ENCODE measurements at places on chromosomes 7 and 10. TPM values are rescaled to one million over a fixed set of nuclear protein-coding genes. Genes with fewer than 3 reads are reported as not detected.

Gene MYH16
- total RNA-seq = not detected

- DNase-seq = no peak
Observed at GRCh38 chr10:110686949-110687348, 42.8 kb downstream of the RBM20 start.

DNA sequence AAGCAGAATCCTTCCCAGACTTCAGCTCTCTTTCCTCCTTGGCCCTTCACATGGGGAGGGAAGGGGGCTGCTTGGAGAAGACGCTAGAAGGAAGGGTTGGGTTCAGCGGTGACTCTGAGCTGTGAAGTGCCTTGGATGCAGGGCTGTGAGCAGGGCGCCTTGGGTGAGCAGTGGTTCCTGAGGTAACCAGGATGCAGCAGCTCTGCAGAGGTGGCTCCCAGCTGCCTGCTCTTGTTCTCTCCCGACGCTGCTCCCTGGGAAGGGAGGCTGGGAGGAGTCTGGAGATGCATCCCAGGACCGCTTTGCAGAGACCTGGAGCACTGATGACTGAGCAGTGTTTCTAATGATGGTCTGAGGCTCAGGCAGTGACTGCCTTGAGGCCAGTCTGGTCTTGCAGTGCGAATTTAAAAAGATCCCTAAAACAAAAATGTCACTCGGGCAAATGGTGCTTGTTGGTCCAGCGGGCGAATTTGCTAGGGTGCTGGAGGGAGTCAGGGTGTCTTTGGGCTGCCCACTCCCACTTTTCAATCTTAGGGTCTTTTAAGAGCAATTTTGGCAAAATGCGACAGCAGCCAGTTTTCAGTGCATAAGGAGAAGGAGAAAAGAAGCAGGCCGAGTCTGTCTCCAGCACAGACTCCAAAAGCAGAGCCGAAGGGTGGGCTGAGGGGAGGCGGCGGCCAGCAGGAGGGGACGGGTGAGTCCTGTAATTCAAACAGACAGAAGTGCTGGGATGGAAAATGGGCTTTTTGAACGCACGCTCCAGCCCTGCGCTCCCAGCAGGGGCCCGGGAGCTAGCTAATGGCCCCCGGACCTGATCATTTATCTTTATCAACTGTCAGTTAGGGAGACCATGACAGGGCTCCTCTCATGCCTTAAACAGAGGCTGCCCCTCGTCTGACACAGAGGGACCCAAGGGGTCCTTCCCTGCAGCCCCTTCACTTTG is 191.2 kb upstream of the SHH start:
- DNase-seq = no peak

Gene RARRES2
- total RNA-seq = 17.9 TPM

Gene KIF11
- total RNA-seq = 0.21 TPM

DNA sequence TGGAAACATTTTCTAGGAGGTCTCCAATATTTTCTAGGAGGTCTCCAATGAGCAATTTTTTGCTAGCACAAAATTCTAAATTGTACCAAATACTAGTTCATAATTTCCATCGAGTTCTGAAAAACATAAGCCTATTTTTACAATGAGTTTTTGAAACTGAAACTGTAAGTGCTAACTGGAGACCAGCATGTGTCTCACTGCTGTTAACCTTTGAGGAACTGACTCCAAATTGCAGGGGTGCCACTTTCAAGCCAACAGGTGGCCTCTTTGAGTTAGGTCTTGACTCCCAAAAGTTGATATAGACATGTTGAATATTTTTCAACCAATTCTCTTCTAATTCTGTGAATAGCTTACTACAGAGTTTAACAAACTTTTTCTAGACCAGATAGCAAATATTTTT is 58.8 kb downstream of the CAV1 start:
- no peak for DNase-seq

- no peak for DNase-seq
Observed at GRCh38 chr7:24395512-24395911, 111.5 kb downstream of the NPY start.

DNA sequence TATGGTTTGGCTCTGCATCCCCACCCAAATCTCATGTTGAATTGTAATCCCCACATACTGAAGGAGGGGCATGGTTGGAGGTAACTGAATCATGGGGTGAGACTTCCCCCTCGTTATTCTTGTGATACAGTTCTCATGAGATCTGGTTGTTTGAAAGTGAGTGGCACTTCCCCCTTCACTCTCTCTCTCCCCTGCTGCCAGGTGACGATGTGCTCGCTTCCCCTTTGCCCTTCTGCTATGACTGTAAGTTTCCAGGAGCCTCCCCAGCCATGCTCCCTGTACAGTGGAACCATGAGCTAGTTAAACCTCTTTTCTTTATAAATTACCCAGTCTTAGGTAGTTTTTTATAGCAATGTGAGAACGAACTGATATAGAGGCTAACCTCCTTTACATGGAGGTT is 16.6 kb downstream of the PLPP4 start:
- DNase-seq = no peak

DNA sequence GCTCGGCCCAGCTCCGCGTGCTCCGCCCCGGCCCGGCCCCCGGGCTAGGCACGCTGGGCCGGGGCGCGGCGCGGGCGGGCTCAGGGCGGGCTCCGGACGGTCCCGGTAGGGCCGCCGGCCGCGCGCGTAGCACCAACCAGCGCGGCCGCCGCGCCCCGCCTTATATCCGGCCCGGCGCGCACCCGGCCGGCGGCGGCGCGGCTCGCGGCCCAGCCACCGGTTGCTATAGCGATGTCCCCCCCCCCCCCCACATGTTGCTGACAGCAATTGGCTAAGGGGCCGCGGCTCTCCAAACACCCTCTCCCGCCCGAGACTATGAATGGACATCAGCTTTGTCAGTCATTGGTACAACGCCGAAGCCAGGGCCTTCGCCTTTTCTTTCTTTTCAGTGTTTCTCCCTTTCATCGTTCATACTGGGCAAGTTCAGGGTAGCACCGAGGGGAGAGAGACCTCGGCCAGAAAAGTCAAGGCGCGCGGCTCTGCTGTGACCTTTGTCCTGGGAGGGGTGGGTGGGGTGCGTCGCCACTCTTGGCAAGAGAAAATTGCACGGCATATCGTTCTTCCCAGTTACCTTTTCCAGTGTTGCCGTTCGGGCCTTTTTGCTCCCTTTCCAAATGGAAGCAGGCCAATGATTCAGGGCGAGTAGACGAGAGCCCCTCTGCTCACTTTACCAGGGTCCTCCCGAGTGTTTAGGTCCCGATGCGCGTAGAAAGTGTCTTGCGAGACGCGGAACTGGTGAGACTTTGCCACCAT is 354.2 kb downstream of the DNAJB6 start:
- DNase-seq = peak; percentile 55

- no peak for DNase-seq
Observed at GRCh38 chr10:95648138-95648537, 8.4 kb downstream of the ALDH18A1 start.

- DNase-seq = no peak
Observed at GRCh38 chr7:10643545-10643944, 330.1 kb upstream of the PHF14 start.

Gene SEM1
- 34.3 TPM for total RNA-seq

DNA sequence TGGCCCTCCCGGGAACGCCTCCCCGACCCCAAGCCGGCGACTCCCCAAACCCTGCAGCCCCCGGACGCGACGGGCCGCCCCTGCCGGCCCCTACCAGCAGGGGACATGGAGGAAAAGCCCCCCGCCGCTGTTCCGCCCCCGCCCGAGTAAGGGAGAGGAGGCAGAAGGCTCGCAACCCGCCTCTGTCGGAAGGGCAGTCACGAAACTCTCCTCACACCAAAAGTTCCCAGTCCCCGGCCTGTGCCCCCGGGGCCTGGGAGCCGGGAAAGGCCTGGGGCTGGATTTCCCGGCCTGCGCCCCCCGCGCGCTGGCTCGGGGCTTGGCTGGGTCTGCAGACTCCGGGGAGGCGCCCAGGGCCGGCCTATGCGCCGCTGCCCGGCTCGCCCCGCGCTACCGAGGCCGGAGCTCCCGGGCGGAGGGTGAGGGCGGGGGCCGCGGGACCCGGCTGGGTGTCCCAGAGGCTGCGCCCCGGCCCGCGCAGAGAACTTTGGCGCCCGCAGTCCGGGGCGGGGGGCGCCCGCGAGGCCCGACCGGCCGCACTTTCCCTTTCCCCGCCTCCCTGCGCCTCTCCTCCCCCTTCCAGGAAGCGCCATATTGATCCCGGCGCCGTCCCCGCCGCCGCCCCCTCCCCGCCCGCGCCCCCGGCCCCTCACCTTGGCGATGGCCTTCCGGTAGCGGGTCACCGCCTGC is 728 bp downstream of the PARD3 start:
- peak; percentile 69 for DNase-seq

GRCh38 chr10:75375838-75376237 is 25.7 kb downstream of the ZNF503 start:
- no peak for DNase-seq

DNA sequence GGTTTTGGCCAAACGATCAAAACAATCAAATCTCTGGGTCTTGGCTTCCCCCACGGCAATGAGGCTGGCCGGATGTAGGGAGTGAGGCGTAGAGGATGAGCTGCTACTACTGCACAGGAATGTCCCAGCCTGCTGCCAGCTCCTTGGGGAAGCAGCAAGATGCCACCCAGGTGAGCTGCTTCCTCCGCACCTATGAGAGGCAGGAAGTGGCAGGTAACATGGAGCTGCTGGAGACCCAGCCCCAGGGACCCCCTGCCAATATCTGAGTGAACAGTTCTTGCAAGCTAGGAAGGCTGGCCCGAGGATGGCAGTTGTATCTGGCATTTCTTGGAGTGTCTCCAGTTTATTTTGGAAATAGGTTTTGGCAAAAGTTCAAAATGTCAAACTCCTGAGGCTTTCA is 413.5 kb downstream of the DNAJB6 start:
- no peak for DNase-seq

Gene DYDC2
- not detected for total RNA-seq

- DNase-seq = peak; percentile 82
Observed at GRCh38 chr7:111756687-111757178, 194.4 kb upstream of the IMMP2L start.

DNA sequence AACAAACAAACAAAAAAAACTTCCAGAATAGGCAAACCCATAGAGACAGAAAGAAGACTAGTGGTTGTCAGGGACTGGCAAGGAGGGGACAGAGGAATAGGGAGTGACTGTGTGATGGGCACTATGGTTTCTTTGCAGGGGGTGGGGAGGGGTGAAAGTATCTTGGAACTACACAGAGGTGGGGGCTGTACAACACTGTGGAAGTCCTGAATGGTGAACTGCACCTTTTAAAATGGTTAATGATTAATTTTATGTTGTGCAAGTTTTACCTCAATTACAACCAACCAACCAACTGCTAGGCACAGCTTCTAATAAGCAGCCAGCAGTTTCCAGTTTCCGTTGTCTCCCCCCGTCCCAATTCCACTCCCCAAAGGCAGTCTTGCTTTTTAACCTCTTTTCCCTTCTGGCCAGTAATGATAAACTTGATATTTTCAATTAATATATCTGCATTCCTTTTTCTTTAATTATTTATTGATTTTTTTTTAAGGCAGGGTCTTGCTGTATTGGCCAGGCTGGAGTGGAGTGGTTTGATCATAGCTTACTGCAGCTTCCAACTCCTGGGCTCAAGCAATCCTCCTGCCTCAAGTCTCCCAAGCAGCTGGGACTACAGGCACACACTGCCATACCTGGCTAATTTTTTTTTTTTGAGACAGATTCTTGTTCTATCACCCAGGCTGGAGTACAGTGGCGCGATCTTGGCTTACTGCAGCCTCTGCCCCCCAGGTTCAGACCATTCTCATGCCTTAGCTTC is 46.8 kb downstream of the HIP1 start:
- DNase-seq = no peak

Gene CTBP2
- total RNA-seq = 33.0 TPM
